ENCODE measurements at places on chromosomes 6 and 20.

DNA sequence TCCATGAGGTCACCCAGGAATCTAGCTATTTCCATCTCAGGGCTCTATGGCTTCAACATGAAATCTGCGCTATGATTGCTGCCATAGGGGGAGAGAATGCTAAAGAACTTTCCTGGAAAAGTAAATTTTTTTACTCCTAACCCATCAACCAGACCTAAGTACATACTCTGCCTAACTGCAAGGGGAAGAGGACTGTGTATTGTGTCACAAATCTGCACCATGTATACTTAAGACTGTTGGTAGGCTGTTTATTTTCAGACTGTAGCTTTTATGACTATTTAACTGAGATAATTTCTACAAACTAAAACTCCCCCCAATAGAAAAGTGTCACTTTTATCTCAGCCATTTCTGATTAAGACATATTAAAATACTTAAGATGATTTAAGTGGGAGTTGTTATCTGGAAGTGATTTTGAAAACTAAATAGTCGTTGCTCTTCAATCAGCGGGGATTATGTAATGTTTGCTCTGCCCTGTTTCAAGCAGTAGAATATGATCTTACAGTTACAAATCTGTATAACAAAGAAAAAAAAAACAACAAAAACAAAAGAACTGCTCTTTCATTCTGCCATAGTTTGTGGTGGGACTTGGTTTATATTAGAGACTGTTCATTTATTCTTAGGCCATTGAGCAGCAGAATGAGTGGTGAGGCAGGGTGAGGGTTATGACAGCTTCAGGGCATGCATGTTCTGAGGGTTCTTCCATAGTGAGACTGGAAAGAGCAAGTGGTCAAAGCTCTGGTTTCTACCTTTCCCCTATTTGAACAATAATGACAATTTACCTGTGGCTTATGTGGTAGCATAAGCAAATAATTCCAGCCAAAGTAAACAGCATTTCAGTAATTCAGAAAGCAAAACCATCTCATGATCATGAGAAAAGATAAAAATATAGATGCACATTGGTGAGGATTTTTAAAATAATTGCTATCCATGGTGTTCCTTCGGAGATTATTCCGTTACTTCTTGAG lies 126.3 kb upstream of the CEP162 start:
- no peak for DNase-seq

- no peak for DNase-seq
These were observed 82.3 kb downstream of the CEBPB start for GRCh38 chr20:50272724-50273446.

GRCh38 chr6:69973138-69973537 lies 106.8 kb downstream of the COL19A1 start:
- DNase-seq, result no peak

- DNase-seq, result no peak
These were observed 5.3 kb downstream of the TRIM39 start for GRCh38 chr6:30331981-30332380.

GRCh38 chr6:85795945-85796344 lies 153.3 kb upstream of the SYNCRIP start:
- DNase-seq, result no peak

GRCh38 chr20:52593654-52594053 lies 378.5 kb upstream of the TSHZ2 start:
- DNase-seq, result no peak

GRCh38 chr6:138004430-138005287 lies 102.6 kb downstream of the PERP start:
- no peak for DNase-seq

GRCh38 chr6:161436106-161436876 lies 162.4 kb upstream of the AGPAT4 start:
- no peak for DNase-seq

DNA sequence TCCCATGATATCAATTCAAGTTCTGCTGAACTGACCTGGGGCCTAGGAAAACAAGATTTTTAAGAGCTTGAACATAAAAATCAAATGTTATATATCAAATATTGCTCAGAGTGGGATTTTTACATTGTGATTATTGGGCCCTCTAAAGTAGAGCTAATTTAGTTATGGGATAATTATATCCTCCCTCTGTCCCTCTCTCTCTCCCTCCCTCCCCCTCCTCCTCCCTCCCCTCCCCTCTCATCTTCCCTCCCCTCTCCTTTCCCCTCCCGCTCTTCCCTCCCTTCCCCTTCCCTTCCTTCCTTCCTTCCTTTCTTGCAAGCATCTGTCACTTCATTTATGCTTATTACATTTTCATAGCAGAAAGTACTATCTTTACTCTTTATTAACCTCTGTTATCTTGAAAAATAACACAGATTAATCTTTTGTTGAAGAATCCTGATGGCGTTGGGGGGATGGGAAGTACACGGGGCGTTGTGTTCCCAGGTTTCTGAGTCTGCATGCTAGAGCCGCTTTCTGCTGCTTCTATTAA lies 32.8 kb downstream of the KIF25 start:
- no peak for DNase-seq

GRCh38 chr6:8177721-8178120 lies 75.4 kb upstream of the EEF1E1 start:
- DNase-seq, result no peak

DNA sequence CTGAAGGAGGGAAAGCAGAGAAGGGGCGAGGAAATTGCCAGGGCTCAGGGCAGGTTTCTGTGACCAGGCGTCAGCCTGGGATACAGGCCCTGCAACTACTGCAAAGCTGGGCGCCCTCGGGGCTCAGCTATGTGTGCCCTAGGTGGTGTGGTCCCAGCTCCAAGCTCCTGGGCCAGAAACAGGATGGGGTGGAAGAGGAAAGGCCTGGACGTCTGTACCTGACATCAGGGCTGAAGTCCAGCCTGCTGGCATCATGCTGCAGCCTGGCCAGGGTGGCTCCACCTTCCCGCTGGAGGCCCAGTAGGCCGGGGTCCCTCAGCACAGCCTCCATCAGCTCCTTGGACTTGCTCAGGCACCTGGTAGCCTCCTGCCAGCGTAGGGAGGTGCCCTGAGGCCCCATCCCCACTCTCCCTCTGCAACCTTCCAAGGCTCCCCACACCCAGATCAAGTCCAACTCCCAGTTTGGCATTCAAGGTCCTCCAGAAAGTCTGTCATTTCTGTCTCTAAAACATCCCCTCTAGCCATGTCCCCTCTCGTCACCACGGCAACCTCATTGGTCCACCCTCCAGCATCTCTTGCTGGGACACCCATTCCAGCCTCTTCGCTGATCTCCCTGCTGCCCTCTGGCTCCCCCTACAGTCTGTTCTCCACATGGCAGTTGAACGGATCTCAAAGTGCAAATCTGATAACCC lies 38.2 kb downstream of the KIAA1755 start:
- peak; percentile 32 for DNase-seq

GRCh38 chr6:102571236-102571908 lies 1177.9 kb downstream of the GRIK2 start:
- DNase-seq, result no peak

DNA sequence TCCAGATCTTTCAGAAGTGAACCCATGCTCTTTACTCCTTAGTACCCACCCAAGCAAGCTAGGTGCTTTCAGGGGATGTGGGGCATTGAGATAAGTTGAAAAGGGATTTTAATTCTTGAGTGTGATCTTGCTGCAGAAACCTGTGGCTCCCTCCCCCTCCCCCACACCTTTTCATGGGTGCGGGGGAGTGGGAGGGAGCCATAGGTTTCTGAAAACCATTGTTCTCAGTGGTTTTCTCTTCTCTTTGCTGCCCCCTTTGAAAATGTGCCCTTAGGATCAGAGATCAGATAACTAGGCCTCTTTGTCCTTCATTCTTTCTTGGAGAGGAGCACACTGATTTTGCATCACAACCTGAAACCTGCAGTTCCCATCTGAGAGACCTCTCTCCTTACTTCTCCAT lies 2.4 kb downstream of the PCSK2 start:
- DNase-seq, result no peak

- no peak for DNase-seq
These were observed 5.9 kb upstream of the SERINC3 start for GRCh38 chr20:44527716-44528199.

- DNase-seq, result no peak
These were observed 7.2 kb downstream of the KIF16B start for GRCh38 chr20:16566080-16566479.

- no peak for DNase-seq
These were observed 280.6 kb downstream of the SLC35F1 start for GRCh38 chr6:118187568-118188164.

GRCh38 chr20:5658912-5659345 lies 91.3 kb upstream of the SHLD1 start:
- peak; percentile 42 for DNase-seq

DNA sequence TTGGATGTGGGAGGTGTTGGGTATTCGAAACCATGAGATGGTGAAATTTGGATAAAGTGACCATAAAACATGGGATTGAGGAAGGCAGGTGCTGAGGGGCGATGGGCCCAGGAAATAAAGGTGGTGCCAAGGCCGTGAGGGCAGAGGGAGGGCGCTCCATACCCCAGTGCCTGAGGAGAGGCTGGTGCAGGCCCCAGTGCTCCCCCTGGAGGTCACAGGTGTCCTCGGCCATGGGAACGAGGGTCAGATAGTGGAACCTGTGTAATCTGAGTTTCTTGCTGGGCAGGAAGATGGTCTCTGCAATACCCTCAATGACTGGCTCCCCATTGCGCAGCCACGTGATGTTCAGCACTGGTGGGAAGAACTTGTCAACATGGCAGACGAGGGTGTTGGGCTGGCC lies 16.2 kb downstream of the HLA-DPB1 start:
- DNase-seq, result peak; percentile 43
